NCI-H1417 (cell line): ENCODE measurements at places on chromosomes 6 and 20.

GRCh38 chr6:138550346-138550767 is 51.1 kb upstream of the NHSL1 start:
- no peak for DNase-seq

DNA sequence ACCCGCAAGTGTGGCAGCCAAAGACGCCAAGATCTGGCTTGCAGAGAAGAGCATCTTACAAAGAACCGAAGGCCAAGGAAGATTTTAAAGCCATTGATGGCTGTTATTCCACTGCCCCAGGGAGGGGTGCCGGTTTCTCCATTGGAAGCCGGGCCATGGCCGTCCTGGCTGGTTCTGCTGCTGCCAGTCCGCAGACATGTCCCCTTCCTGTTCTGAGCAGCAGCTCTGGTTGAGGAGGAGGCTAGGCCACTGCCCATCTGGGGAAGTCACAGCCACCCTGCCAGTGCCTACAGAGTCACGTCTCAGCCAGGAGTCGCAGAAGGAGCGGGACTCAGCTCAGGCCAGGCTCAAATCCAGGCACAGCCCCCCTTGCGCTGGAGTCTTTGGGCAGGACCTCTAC is 42.6 kb upstream of the MRGBP start:
- DNase-seq = no peak

- DNase-seq = no peak
Measured at GRCh38 chr6:69338431-69339162, 458.2 kb downstream of the LMBRD1 start.

DNA sequence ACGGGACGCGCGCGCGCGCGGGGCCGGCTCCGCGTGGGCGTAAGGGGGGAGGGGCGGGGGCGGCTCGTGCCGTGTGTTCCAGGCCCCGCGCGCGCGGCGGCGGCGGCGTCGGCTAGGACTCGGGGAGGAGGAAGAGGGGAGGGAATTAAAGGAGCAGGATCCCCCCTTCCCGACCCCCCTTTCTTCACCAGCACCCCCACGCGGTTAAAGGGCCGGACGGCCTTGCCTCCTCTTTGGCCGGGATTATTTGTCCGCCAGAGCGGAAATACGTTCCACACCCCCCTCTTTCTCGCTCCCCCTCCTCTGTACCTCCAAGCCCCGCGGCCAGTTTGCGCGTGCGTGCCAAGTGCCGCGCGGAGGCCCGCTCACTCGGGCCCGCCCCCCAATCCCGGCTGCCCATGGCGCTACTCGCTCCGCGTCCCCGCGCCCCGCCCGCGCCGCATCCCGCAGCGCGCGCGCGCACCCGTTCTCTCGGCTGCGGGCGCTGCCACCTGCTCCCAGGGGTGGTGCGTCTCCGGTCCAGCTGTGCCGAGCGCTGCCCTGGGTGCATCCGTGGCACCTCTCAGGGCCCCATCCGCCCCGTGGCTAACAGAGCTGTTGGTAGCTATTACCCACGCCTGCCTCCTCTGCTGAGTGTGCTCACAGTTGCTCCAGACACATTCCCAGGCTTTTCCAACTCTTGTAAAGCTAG is at the start of gene ZBTB12:
Gene ZBTB12, minus strand, starts transcription at position 134 of the 691 bp plus-strand sequence. CDS start 781 bp downstream, outside the sequence.
- peak; percentile 97 for DNase-seq

DNA sequence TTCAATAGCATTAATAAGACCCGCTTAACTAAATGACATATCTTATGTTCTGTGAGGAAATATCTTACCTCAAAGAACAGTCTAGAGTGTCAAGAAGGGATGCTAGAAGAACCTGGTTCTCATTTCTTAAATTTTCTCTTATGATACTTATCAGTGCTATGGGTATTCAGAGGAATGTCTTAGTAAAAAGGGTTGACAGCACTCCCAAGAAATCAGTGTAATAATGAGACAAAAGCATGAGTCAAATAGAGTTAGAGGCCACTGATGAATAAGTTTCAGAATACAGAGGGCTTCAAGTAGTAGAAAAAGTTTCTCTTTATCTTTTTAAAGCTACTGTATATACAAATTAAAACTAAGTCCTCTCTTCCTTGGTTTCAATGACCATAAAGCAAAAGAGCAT is 242.8 kb downstream of the GJA1 start:
- DNase-seq = no peak

GRCh38 chr6:158826819-158827501 is 7.8 kb upstream of the EZR start:
- no peak for DNase-seq
